ENCODE measurements at places on chromosomes 7 and 10.

DNA sequence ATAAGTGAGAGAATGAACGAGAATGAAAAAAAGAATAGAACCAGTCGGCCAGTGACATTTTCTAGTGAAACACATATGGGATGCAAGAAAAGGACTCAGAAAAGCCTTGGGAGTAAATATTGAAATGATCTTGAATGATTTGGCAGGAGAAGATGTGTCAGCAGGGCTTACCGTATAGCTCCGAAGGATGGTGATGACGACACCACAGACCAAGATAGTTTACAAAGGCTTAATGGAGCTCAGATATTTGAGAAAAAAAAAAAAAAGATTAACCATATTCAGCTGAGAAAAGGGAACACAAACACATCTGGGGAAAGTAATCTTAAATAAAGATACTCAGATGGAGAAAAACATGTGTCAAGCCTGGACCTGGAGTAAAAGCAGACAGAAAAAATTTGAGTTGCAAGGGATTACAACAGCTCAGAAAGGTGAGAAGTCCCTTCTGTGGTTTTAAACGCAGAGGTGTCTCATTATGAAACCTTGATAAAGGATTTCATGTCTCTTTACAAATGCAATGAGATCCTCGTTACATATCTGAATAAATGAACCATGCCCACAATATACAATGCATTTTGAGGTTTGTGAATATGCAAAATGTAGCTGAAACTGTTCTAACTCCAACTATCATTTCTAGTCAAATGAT is 36.0 kb downstream of the DNAJB9 start:
- DNase-seq: no peak

- DNase-seq: no peak
Observed at GRCh38 chr10:109205929-109206585, 717.3 kb downstream of the XPNPEP1 start.

GRCh38 chr7:90560730-90561129 is 35.4 kb upstream of the CDK14 start:
- no peak for DNase-seq

- DNase-seq: no peak
Observed at GRCh38 chr7:30451539-30452279, 26.9 kb downstream of the NOD1 start.

- DNase-seq: no peak
Observed at GRCh38 chr7:26553128-26553527, 261.5 kb downstream of the SNX10 start.

DNA sequence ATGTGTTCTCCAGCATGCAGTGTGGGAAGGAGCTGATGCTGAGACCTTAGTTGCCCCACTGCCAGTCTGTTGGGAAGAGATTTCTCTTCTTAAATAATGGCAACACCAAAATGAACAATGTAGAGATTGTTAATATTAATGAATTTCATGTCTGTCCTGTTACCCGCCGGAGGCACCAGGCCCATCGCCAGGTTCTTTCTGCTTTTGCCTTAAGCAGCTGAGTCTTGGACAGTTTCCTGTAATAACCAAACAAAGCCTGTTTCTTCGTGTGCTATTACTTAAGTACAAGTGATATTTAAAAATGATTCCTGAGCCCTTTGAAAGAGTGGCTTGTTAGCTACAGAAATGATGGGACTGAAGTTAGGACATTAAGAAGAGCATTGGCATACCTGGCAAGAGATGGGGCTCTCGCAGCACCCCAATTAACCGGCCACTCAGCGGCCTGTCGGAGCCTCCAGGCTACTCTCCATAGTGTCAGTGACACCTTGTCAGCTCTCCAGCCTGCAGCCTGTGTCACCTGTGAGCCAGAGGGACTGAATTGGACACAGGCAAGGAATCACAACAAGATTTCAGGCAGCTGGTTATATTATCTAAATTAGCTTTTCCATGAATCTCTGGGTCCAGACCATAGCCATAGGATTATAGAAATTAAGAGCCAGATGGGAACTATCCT is 142.0 kb downstream of the CELF2 start:
- DNase-seq: no peak

DNA sequence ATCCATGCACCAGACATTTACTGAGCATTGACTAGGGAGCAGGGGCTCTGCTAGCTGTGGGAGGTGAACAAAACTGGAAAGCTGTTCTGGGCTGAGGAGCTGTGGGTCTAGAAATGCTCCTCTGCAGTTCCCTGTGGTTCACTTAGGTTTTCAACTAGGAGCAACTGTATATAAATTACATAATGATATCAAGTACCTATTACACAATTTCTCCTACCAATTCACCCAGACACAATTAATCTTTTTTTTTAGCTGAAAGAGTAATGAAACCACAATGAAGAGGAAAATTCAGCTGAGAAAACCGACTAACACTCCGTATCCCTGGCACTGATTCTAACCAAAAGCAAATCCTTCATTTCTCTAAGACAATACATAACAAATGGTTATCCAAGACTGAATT is 39.4 kb downstream of the COL28A1 start:
- no peak for DNase-seq

DNA sequence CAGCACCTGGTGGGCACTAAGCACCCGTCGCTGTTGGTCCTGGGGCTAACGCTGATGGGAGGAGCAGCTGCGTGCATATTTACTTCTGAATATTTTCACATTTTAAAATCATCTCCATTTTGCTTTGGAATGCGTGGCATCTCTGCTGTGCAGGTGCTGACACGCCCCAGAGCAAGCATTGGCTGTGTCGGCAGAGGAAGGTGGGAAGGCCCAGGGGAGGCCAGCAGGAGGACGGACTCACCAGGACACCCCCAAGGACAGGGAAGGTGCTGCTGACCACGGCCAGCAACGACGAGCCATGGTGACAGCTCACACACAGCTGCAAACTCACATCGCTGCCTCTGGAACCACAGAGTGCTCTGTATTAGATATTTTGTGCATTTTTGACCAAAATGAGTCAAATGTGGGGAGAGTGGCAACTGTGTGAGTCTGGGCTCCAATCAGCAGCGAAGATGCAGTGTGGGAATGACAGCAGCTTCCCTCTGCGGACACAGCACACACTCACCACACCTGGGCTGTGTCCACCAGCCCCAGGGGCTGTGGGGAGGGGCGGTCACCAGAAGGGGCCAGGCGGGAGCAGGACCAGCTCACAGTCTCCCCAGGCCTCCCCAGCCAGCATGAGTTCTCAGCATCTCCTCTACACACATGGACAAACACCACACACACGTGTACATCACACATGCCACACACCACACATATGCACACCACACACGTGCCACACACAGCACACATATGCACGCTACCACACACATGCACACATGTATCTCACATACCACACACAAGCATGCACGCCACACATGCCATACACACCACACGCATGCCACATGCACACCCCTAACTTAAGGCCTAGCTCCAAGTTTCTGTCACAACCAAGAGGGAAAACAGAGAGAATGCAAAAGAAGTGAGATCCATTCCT is 58.2 kb downstream of the PTPRN2 start:
- DNase-seq: no peak

DNA sequence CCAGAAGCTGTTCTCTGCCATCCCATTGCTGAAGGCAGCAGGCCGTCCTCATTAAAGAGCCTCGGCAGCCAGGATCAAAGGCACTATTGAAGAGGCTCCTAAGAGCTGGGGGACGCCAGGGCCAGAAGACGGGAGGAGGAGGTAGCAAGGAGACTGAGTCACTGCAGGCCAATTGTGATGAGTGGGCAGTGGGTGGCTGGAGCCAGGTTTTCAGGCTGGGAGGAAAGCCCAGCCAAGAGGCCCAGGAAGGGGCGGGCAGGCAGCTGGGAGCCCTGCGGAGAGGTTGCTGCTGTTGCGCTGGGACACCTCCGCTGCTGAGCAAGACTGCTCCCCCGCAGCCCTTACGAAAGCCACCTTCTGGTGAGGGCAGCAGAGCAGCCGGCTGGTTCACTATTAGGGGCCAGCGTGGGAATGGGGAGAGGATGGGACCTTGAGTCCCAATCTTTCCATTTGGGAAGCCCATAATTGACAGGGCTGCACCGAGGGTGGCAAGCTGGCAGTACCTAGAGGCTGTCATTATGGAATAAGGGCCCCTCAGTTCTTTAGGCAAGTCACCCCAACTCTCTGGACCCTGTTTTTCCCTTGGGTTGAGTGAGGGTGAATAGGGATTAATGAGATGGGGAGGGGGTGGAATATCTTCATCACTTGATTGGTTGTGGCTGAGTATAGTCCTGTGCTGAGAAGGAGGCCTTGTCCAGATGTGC is 48.4 kb downstream of the UNC5B start:
- no peak for DNase-seq

DNA sequence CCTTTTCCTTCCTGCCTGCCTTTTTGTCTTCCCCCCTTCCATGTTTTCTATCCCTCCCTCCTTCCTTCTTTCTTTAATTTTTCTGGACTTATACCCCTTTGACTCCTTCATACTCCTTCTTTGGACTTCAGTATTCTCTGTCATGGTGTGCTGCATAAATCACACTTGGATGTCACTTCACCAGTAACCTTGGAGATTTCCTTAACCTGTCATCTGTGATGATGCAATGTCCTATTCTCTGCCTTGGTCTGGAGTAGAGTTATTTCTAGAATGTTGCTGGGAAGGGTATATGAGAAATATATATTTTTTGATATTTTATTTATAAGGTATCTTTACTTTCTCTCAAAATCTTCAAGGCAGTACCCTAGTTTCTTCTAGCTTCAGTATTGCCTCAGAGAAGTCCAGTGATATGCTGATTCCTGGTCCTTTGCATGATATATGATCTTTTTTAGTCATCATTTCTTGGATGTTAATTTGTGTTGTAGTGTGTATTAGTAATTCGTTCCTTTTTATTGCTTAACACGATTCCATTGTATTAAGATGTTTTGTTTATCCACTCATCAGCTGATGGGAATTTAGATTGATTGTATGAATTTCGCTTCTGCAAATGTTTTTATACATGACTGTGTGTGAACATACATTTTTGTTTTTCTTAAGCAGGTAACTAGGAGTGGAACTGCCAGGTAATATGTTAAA is 206.9 kb upstream of the MBL2 start:
- DNase-seq: no peak

- no peak for DNase-seq
Observed at GRCh38 chr10:124697837-124698544, 46.2 kb downstream of the FAM53B start.

DNA sequence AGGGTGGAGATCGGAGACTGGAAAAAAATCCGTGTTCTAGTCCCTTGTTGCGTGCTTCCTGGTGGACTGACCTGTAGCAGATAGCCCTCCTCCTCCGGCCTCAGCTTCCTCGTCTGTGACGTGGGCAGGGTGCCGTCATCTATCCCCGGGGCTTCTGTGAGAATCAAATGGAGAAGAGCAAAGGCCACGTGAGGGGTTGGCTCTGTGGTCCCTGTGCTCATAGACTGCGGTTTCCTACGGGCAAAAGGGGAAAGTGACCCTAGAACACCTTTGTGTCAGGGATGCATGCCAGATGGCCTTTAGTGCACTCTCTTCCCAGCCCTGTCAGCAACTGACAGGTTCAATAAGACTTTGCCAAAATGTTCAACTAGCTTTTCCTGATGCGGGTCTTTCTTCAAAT is 33.7 kb downstream of the GRK5 start:
- no peak for DNase-seq

DNA sequence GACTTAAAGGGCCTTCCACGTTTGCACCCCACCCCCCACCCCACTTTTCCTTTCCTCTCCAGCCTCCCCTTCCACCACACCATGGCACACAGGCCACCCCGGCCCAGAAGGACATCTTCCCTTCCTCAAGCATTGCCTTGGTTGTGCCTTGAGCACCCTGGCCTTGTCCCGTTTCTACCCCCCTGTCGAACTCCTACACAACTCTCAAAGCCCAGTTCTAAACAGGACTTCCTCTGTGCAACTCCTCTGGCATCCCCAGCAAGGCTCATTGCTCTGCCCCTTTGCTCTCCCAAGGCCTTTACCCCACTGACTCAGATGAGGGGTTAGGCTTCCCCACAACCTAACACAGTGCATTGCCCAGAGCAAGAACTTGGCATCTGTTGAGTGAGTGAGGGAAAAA is 136.1 kb downstream of the HERPUD2 start:
- DNase-seq: no peak

DNA sequence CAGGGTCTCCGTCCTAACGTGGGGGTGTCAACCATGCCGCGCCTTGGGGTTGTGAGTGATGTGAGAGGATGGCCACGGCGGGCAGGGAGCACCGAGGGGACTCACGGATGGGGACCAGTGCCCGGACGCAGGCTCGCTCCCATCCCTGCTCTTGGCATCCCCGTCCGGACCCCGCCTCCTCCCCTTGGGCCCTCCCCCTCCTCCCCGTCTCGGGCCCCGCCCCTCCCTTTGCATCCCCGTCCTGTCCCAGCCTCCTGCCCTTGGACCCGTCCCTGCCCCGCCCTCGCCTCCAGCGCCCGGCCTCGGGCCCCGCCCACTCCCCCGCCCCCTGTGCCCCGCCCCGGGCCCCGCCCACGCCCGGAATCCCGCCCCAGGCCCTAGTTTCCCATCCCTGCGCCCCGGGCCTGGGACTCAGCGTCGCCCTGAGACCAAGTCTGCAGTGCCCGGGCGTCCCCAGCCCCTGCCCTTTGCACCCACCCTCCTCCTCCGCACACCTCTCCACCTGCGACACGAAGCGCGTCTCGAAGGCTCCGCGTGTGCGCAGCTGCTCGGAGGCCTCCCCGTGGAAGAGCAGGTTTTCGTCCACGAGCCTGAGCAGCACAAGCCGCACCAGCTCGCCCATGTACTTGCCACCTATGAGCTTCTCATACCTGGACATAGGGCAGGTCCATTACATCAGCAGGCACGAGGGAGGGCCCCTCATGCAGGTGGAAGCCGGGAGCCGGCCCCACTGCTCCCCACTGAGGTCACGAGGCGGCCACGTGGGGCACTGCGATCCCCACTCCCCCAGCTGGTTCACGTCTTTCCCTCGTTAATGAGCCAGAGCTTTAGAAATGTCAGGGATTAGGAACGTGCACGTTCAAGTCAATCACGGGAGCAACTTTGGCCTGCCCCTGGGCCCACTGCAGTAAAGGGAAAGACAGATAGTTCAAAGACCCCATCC is 5.1 kb upstream of the MYL7 start:
- no peak for DNase-seq

DNA sequence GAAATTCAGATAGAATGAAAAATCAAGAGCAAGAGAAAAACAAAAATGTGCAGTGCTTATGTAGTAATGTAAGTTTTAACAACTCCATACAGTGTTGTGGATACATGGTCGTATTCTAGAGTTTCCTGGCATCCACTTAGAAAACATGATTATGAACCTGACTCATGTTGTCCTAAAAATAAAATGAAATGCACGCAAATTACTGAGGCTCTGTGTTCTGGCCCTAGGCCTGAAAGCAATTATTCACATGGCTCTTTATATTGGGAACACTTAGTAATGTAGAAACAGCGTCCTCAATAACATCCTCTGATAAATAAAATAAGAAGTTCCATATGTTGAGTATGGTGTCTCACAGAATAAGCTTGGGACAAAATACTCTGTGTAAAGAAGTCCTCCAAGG is 200.2 kb upstream of the SEMA3E start:
- no peak for DNase-seq

- DNase-seq: no peak
Observed at GRCh38 chr10:121694966-121695643, 96.9 kb upstream of the FGFR2 start.

All from cerebellar nuclear complex (tissue), 1 donor.